Cardiac septum (tissue), 1 donor: ENCODE measurements at places on chromosomes 2 and 18. TPM values are rescaled to one million over a fixed set of nuclear protein-coding genes. Genes with fewer than 3 reads are reported as not detected.

The ALPP gene
- total RNA-seq, result not detected

The MRPL53 gene
- 134 TPM for total RNA-seq

GRCh38 chr2:132256251-132256902 is 94.6 kb upstream of the ANKRD30BL start:
- DNase-seq, result no peak

DNA sequence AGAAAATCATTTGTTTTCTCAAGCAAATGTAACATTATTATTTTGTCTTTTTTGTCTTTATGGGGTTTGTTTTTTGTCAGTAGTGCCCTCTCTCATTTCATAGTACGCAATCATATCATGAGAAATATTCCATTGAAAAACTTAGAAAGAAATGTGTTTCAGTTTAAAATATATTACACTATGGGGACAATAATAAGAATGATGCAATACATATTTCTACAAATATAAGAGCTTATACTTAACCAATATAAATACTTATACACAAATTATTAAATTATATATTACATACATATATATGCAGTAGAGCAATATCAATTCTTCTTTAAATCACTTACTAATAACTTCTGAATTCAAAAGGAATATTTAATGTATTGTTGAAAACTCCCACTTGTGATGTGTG is 13.7 kb downstream of the LRRTM4 start:
- DNase-seq, result no peak

GRCh38 chr18:62287781-62288664 is 37.1 kb upstream of the TNFRSF11A start:
- no peak for DNase-seq

GRCh38 chr18:35620765-35621164 is 39.2 kb downstream of the GALNT1 start:
- no peak for DNase-seq

DNA sequence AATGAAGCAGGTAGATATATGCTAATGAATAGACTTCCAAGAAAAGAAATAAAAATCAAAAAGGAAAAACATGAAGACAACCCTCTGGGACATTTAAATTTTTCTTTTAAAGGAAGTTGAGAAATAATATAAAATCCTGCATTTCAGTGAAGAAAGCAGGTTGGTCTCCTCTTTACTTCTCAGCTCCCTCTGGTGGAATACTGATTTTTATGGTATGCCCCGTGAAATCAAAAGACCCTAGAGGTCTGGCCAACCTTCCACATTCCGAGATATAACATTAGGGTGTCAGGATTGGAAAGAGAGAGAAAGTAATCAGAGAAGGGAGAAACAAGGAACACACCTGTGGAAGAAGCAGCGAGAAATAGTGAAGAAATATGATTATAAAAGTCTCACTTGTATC is 72.7 kb downstream of the DNER start:
- DNase-seq, result no peak

- DNase-seq, result no peak
Measured at GRCh38 chr2:191894681-191895147, 47.8 kb upstream of the CAVIN2 start.
